Omental fat pad (tissue), 4 donors: ENCODE measurements at places on chromosomes 11 and 22. TPM values are rescaled to one million over a fixed set of nuclear protein-coding genes. Genes with fewer than 3 reads are reported as not detected.

- DNase-seq = no peak
Observed at GRCh38 chr11:1086171-1087102, 11.8 kb downstream of the MUC2 start.

Gene MMP26
- not detected for total RNA-seq

DNA sequence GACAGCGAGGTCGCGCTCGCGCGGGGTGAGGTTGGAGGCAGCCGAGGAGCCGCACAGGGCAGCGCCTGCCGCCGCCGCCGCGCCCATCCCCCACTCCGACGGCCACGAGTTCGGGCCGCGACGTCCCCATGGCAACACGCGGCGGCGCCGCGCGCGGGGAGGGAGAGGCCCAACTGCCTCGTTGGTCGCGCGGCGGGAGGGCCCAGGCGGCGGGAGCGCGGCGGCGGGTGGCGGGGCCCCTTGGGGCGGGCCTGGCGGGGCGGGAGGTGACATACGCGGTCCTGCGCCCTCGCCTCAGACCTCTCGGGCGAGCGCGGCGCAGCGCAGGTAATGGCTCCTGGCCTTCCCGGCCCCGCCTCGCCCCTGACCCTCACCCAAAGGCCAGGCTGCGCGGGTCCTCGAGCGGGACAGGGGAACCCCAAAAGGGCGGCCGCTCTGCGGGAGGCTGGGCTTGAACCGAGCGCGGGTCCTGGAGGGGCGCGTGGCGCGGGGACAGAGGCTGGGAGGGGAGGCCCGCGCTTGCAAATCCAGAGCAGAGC lies at the start of gene DEUP1:
Gene DEUP1, plus strand, starts transcription at position 297 of the 539 bp plus-strand sequence. CDS start 1,518 bp downstream, outside the sequence.
- DNase-seq = no peak

Gene RIC3
- total RNA-seq = 12.0 TPM

GRCh38 chr11:131504199-131504949 lies 134.0 kb downstream of the NTM start:
- no peak for DNase-seq

DNA sequence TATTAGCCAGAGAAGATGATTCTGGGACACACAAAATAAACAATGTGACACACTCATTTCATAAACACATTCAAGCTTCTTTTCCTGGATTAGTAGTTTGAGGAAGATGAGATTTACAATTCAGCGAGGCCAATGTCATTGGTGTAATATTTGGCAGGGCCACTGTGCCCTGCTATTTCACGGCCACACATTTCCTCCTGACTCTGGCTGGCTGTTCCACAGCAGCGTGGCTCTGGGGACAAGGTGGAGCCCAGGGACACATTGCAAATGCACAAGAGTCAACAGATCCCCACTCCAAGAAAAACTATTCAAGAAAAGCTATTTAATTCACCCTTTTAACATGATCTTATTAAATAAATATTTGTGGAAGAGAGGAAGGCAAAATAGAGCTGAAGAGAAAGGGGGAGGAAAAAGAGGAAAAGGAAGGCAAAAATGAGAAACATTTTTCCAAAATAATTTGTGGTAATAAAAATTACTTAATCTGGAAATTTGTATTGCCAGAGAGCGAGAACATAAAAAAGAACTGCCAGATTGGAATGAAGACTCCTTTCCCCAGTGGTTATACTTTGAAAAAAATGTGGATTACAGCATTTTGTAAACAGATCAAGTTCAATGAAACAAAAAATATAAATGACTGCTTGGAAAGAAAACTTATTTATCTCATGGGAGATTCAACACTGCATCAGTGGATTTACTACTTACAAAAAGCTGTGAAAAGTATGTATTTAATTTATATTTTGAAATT lies 27.1 kb downstream of the NXPE2 start:
- no peak for DNase-seq

GRCh38 chr22:19723232-19723982 lies at the start of gene GP1BB:
TSS of gene GP1BB (plus strand) at chr22:19723539. CDS start at chr22:19723570, 31 bp downstream.
- DNase-seq = no peak

DNA sequence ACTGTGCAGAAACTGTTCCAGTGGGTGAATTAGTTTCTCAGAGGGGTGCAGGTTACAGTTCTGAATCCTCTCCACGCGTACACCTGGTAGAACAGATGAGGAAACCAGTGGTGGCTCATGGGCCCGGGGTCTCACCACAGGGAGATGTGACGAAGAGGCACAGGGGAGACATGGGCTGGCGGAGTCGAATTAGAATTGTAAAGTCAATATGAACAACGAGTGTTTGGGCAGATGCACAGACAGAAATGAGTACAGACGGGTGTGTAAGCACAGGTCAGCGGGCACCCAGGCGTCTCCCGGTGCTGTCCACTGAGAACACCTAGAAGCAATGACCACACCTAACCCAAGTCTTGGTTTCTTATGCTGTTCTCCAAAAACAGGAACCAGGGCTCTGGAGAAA lies 41.8 kb downstream of the GNB1L start:
- DNase-seq = no peak
